Hypothalamus (tissue), 51 donors: ENCODE measurements at places on chromosomes 7 and 10.

DNA sequence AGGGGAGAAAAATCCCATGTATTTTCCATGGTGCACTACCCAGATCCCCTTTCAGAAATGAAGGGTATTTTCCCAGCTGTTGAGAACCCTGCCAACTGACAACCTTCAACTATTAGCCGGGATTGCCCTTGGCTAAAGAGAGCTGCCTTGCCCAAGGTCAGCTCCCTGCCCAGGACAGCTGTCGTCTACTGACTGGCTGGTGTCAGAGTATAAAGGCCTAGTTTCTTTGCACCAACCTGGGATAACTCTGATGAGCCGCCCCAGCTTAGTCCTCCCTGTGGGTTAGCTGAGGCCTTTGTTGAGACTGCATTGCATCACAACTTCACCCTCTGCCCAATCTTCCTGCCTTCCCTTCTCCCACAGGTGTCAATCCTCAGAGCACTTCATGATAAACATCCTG lies 147.2 kb upstream of the RHEB start:
- no peak for DNase-seq

DNA sequence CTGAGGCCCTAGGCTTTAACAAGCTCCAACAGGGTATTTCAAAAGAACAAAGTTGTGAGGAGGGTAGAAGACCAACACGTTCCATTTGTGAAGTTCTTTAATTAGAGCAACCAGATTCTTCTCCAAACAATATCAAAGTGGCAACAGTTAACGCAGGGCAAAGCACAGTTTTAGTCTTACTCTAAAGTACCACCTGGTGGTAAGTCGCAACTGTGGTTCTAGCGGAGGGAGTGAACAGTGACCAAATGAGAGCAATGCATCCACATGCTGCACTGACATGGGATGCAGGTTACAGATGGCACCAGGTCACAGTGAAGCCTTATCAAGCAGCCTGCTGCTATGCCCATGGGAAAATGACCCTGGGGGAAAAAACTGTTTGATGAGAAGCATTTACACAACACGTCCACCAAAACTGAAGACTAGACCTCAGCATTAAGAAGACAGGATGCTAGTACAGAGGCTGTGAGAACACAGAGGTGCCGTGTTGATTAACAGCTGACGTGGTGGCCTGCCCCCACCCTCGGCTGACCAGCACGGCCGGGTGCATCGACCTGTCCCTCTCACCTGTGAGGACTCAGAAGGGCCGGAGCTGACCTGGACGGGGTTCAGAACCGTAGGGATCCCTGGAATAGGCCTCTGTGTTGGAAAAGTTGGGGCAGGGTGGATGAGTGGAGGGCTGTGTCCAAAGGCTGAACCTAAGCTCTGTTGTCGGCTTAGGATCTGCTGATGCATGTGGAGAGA lies 211.2 kb downstream of the GLI3 start:
- no peak for DNase-seq

DNA sequence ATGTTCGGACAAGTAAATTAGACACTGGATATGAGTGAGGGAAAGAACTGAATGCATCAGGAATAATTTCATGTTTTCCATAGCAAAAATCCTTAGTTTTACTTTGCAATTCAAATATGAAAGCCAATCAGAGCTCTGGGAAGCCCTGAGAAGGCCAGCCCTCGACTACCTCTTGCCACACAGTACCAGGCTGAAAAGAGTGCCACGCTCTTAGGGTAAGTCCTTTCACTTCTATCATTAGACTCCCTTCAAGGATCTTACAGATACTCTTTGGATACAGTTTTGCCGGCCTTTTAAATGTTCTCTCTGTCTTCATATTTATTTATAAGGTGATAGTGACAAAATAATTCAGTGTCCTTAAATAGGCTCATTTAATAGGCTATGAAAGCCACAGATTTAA lies 1.9 kb downstream of the COBL start:
- DNase-seq = no peak

DNA sequence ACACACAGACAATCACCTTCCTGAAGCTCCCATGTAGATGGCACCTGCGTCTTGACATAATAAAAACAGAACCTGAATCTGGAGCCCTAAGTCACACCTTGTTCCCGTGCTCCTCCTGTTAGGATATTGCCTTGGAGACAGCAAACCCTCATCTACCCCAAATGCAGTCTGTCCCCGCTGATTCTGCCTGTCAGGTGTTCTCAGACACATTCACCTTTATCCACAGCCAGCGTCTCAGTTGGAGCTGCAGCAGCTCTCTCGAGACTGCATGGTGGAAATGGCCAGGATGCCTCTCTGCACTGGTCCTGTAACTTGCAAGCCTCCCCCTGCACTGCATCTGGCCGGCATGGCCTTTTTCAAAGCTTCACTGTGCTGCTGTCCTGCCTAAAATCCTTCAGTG lies 218.0 kb upstream of the ZNF32 start:
- DNase-seq = no peak

- DNase-seq = no peak
These were observed 108.7 kb upstream of the DPP6 start for GRCh38 chr7:153943457-153943856.

GRCh38 chr7:16636555-16637101 lies 8.9 kb downstream of the ANKMY2 start:
- DNase-seq = no peak

DNA sequence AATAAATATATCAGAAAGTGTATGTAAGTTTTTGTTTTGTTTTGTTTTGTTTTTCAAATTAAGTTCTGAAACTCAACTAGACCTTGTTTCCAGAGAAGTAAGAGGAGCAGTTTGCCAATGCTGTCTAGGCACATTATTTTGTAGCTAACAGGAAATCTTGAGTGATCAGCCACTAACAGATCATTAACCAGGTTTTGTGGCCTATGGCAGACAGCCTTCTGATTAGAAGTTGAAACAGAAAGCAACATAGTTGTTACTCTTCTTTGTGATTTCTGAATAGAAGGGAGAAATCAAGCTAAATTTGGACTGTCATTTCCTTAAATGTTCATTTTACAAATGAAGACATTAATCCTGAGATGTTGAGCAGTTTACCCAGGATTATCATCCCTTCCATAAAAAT lies 142.6 kb downstream of the PLXDC2 start:
- DNase-seq = no peak

DNA sequence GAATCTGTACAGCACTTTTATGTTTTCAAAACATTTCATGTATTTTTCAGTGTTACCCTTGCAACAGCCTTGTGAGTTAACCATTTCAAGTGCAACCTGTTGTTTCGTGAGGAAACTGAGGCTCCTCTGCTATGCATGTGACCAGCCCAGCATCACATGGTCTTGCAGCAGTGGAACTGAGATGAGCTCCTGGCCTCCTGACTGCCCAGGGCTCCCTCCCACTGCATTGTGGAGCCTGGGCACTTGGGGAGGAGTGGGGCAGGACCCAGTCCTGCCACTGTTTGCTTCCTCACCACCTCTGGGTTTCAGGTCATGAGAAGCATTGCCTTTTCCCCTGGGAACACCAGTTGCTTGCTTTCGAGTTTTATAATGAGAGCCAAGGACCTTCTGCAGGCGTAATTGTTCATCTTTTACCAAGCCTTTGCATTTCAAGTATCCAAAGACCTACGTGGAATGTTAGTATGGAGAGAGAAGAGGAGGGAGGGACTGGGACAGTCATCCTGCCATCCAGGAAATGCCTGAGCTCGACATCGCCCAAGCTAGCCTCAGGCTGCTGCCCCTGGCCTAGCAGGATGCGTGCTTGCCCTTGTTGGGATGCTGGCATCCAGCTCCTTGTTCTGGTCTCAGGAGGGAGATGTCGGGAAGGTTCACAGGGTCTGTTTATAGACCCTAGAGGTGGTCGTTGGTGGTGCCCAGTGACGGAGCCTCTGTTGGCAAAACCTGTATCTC lies 32.3 kb upstream of the BHLHA15 start:
- no peak for DNase-seq

DNA sequence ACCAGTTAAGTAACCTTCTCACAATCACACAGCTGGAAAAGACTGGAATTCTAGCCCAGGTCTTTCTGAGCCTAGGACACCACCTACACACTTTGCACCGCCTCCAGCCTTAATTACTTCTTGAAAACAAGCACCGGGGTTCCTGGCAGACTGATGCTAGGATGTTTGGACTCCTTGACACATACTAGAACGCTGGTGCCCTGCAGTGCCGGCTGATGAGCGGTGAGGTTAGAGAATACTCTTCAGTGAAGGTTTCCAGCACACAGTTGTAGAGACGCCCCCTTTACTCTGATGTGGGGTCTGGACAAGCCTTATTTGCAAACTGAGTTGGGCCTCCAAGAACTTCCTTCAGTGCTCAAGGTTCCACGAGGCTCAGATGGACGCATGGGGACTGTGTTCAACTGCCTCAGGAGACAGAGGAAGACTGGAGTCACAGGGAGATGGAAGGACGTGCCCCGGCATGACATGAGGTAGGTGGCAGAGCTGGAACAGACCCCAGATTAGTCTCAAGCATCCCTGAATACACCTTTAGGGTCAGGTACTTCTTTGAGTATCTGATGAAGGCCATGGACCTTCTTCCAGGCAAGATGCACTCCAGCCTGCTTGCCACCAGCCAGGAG lies 89.6 kb downstream of the COBL start:
- no peak for DNase-seq

DNA sequence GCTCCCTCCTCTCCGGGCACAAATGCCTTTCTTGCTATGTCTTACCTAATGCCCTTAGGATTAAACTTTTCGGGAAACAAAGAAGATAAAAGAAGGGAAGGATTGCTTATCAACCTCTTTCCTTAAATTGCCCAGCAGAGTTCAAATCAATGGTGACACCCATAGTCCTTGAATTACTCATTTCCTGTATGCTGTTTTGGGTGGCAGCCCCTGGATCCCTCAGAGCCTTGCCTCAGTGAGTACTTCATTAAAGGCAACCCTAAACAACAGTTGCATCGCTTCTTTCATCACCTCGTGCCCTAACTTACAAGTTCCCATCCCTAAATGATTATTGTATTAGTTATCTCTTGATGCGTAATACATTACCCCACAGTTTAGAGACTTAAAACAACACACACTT lies 31.6 kb upstream of the WAPL start:
- no peak for DNase-seq

DNA sequence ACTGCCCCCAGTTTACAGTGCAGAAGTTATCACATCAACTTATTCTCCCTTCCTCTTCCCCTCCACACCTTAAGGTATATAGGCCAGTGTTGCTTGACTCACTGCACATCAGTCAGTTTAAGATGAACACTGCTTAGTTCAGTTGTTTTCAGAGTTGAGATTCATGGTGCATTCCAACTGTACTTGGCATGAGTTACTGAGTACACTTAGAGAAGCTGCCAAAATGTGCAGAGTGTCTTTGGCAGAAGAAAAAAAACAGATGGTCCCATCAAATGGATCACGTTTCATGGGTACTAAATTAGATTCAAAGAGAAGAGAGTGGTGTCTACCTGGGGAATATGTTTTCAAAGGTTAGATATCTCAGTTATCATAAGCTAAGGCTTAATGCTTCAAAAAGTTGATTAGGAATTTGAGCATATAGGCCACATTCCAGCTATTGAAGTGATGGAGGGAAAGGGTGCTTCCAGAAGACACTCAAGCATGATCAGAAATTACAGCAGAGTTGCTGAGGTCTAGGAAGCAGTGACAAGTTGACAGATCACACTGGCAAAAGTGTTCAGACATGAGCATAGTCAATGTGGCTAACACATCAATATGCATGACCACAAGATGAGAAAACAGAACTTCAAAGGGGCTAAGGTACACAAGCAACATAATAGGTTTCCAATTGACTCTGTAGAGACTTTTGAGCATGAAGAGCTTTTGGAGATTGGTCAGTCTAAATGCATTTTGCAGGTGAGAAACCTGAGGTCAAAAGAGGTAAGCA lies 579.2 kb upstream of the CELF2 start:
- DNase-seq = no peak

GRCh38 chr10:44731283-44731682 lies 179.9 kb upstream of the TMEM72 start:
- DNase-seq = no peak

GRCh38 chr7:3029138-3029537 lies 14.5 kb downstream of the CARD11 start:
- DNase-seq = no peak

GRCh38 chr7:121832347-121832746 lies 40.6 kb upstream of the PTPRZ1 start:
- DNase-seq = no peak

GRCh38 chr7:1377111-1377909 lies 82.0 kb downstream of the MICALL2 start:
- DNase-seq = no peak

- no peak for DNase-seq
These were observed 119.8 kb downstream of the TWIST1 start for GRCh38 chr7:18997477-18998150.

GRCh38 chr7:14425559-14425958 lies 436.1 kb upstream of the ETV1 start:
- DNase-seq = no peak

DNA sequence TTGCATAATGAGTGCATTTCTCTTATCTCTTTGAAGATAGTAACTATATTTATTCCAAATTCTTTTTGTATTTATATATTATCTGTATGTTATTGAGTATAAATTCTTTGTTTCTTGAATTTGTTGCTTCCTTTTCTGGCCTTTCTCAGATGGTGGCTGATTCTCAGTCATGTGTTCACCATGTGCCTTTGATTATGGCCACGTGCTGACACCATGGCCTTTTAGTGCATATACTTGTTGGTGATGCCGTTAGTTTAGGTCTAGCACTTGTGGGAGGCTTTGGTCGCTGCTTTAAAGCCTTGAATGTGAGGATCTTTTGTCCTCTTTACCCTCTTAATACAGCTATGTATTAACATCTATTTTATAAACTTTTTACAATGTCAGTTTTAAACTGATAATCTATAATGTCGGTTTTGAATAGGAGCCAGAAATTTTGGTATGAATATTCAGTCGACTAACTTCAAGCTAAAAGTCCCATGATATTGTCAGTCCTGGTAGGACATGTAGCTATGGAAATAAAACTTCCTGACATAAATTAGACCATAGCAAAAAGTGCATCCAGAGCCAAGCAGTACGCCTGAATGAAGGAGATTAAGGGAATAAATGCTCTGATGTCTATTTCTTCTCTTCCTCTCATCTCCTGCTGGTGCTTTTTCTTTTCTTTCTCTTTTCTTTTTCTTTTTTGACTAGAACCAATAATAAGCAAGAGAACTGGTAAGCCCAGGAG lies 130.3 kb downstream of the GNAI1 start:
- DNase-seq = no peak

- DNase-seq = no peak
These were observed 169.8 kb downstream of the EGFR start for GRCh38 chr7:55188590-55189138.

DNA sequence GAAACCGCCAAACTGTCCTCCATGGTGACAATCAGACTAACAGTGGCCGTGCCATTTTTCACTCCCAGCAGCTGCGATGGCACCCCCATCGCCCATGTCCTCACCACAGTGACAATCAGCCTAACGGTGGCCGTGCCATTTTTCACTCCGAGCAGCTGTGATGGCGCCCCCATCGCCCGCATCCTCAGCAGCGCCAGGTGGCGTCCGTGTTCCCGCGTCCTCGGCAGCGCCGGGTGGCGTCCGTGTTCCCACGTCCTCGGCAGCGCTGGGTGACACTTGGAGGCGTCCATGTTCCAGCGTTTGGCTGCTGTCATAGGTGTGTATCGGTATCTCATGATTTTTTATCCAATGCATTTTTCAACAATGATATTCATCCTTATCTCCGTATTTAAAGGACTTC lies 267.3 kb downstream of the PTPRN2 start:
- no peak for DNase-seq
